ENCODE measurements at places on chromosomes 1 and 21. TPM values are rescaled to one million over a fixed set of nuclear protein-coding genes. Genes with fewer than 3 reads are reported as not detected.

DNA sequence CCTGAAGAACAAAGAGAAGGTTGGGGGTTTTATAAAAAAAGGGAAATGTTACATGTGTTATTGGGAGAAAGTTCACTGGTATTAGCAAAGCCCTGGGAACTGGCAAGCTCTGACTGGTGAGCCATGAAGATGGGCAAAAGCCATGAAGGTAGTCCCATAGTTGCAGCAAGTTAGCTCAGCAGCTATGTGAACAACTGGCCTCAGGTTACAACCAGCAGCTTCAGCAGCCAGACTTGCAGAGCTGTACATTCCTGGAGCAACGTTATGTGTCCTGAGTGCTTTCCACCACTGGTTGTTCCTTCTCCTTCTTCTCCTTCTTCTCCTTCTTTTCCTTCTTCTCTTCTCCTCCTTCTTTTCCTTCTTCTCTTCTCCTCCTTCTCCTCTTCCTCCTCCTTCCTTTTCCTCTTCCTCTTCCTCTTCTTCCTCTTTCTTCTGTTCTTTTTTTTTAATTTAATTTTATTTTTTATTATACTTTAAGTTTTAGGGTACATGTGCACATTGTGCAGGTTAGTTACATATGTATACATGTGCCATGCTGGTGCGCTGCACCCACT lies 56.1 kb upstream of the TLR5 start:
- H3K4me3 ChIP-seq, result no peak overlapping the region
- no peaks in the 10 kb centered on the region for H3K36me3 ChIP-seq
- DNase-seq, result no peak
- H3K4me1 ChIP-seq, result peaks cover 9% of the 10 kb centered on the region

DNA sequence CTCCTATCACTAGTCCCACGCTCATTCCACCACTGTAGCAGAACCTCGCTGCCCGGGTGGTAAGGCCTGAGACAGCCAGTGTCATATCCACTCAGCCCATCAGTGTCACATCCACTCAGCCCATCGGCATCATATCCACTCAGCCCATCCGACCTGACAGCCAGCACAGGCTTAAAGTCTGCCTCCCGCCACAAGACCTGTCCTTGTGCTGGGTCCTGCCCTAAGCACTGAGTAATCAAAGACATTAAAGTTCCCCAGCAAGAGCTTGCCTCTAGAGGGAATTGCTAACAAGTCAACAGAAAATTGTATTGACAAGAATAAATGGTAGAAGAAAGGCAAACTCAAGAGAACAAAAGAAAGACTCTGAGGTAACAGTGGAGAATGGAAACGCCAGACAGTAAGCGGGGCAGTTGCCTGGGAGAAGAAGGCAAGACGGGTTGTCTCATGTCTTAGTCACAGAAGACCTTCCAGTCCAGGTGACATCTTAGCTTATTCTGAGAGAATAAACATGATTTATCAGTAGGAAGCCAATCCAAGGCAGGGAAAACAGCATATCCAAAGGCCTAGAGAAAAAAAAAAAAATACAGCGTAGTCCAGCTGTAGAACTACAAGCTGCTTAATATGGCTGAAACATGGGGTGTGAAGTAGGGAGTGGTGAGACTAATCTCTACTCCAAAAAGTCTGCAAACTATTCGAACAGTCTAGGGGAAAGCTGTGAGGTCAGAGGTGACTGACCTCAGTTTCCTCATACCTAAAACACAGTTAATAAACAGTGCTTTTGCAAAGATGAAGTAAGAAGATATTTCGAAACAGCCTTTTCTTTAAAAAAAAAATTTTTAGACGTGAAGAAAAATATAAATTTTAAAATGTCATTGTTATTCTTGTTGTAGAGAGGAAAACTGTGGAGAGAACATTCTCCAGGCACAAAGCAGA lies 1.1 kb downstream of the ITLN1 start:
- H3K4me1 ChIP-seq, result no peaks in the 10 kb centered on the region
- H3K27ac ChIP-seq, result no peak overlapping the region
- no peak for DNase-seq
- no peaks in the 10 kb centered on the region for H3K27me3 ChIP-seq

- H3K36me3 ChIP-seq, result no peaks in the 10 kb centered on the region
- no peak overlapping the region for H3K27ac ChIP-seq
- no peaks in the 10 kb centered on the region for H3K4me1 ChIP-seq
Measured at GRCh38 chr1:29810121-29811120, 574.1 kb downstream of the PTPRU start.

DNA sequence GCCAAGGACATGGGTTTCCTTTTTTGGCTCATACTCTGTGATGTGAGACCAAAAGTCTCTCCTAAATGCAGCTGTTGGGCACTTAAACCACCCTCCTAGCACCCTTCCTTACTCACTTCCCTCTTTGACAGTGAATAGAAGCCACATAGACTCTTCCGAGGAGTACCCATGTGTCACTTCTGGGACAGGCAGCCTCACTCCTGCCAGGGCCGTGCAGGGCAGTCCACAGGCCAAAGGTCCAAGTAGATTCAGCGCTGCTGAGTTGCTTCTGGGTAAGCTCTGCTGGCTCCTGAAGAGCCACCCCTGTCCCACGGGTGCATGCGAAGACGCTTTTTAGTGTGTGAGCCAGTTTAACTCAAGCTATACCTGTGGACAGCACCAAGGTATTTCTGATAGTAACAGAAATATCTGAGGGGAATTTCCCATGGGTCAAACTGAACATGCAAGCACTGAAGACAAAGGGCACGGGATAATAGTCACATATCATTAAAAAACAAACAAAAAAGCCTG lies 36.8 kb upstream of the BMP8B start:
- no peak for DNase-seq
- peaks cover 14% of the 10 kb centered on the region for H3K4me1 ChIP-seq
- no peaks in the 10 kb centered on the region for H3K36me3 ChIP-seq

DNA sequence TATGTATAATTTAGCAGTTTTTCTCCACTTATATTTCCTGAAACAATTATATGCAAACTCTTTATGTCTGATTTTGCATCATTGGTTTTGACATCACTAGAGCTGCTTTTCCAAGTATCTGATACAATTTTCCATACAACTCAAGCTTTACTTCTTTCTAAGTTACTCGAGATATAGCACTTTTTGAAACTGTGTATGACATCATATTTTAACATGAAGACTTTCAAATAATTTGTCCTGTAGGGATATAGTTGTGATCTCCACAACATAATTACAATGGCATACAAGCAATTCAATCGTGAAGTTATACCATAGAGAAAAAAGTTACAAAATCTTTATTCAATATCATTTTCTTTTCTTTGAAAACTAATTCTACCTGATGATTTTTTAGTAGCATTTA lies 173.0 kb downstream of the LEPR start:
- no peaks in the 10 kb centered on the region for H3K27me3 ChIP-seq
- DNase-seq, result no peak
- H3K4me1 ChIP-seq, result no peaks in the 10 kb centered on the region
- no peaks in the 10 kb centered on the region for H3K36me3 ChIP-seq

DNA sequence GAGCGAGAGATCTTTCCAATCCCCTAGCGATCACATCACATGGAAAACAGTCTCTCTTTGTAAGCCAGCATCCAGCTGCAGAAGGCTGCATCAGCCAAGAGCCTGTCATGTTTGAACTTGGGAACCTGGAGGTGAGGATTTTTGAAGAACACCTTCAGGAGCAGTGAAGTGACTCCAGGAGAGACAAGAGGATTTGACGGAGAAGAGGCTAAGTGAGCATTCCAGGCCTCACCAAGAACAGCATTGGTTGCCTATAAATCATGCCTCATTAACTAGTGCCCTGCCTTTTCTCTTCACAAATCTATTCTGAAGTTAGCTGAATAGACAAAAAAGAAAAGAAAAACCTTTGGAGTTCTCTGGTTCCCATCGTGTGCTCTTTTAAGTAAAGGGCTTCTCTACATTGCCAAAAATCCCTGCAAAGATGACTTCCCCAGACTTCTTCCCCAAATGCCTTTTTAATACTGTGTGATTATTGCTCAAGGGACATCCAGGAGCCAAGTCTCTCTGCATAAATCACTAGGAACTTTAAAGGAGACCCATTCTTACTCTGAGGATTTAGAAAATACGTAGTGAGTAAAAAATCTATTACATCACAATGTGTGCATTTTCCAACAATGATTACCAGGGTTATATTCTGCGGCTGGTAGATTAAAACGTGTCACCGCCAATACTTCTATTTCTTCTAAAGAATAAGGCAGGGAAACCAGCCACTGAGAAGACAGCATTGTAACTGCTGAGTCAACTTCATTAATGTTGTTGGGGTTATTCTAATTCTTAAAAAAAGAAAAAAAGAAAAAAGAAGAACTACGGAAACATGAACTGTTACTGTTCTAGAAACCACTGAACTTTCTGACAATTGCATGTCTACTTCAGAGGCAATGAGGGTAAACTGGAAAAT lies 95.2 kb downstream of the KIF14 start:
- H3K27ac ChIP-seq, result no peak overlapping the region
- H3K36me3 ChIP-seq, result no peaks in the 10 kb centered on the region
- H3K27me3 ChIP-seq, result no peaks in the 10 kb centered on the region
- no peaks in the 10 kb centered on the region for H3K4me1 ChIP-seq
- H3K4me3 ChIP-seq, result no peak overlapping the region

DNA sequence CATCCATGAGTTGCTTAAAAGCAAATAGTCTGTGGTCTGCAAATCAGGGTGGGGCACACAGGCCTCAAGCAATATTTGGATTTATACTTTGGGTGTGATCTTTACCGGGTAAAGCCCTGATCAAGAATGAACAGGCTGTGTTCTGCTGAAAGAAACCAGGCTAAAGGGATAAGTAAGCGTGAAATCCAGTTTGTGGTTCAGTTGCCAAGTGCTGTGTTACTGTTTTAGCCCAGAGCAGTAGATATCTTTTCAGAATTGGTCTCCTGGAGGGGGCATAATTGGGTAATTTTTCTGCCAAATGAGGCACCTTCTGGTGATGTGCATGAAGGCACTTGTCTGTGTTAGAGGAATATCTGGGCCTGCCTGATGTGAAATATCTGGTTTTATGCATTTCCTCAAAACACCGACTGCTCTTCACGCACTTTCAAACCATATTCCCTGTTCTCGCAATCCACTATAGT lies 21.4 kb downstream of the AIM2 start:
- H3K4me3 ChIP-seq, result no peak overlapping the region
- no peaks in the 10 kb centered on the region for H3K4me1 ChIP-seq
- no peak overlapping the region for H3K27ac ChIP-seq

- H3K36me3 ChIP-seq, result peaks cover 14% of the 10 kb centered on the region
- no peak overlapping the region for H3K4me3 ChIP-seq
- no peak overlapping the region for H3K27ac ChIP-seq
- H3K4me1 ChIP-seq, result peaks cover 49% of the 10 kb centered on the region
- H3K27me3 ChIP-seq, result no peaks in the 10 kb centered on the region
Measured at GRCh38 chr1:156076609-156077429, 5.4 kb downstream of the MEX3A start.

GRCh38 chr21:34220556-34221195 lies 143.1 kb upstream of the KCNE2 start:
- H3K36me3 ChIP-seq, result no peaks in the 10 kb centered on the region
- H3K27me3 ChIP-seq, result peaks cover 25% of the 10 kb centered on the region
- no peak overlapping the region for H3K4me3 ChIP-seq
- H3K4me1 ChIP-seq, result peaks cover 26% of the 10 kb centered on the region
- DNase-seq, result no peak

The RBBP4 gene
- 56.3 TPM for polyA plus RNA-seq

The OR2G6 gene
- polyA plus RNA-seq, result not detected

The OR2T2 gene
- polyA plus RNA-seq, result not detected

The CHI3L2 gene
- 0.46 TPM for polyA plus RNA-seq

The OR6K2 gene
- polyA plus RNA-seq, result not detected
